Stimulated activated CD4-positive, alpha-beta T cell treated with anti-CD3 and anti-CD28 coated beads, TNF-alpha, amount 100 ng/mL, for 1 hour (primary cell): ENCODE measurements at places on chromosomes 2 and 18.

GRCh38 chr18:61901323-61901986, 8.6 kb upstream of the RNF152 start:
- DNase-seq: no peak

GRCh38 chr18:26405190-26405801, 143.1 kb downstream of the KCTD1 start:
- no peak for DNase-seq

- no peak for DNase-seq
Observed at GRCh38 chr2:203797276-203797675, 70.3 kb upstream of the CTLA4 start.

- DNase-seq: no peak
Observed at GRCh38 chr18:3074087-3074486, 61.1 kb upstream of the LPIN2 start.

DNA sequence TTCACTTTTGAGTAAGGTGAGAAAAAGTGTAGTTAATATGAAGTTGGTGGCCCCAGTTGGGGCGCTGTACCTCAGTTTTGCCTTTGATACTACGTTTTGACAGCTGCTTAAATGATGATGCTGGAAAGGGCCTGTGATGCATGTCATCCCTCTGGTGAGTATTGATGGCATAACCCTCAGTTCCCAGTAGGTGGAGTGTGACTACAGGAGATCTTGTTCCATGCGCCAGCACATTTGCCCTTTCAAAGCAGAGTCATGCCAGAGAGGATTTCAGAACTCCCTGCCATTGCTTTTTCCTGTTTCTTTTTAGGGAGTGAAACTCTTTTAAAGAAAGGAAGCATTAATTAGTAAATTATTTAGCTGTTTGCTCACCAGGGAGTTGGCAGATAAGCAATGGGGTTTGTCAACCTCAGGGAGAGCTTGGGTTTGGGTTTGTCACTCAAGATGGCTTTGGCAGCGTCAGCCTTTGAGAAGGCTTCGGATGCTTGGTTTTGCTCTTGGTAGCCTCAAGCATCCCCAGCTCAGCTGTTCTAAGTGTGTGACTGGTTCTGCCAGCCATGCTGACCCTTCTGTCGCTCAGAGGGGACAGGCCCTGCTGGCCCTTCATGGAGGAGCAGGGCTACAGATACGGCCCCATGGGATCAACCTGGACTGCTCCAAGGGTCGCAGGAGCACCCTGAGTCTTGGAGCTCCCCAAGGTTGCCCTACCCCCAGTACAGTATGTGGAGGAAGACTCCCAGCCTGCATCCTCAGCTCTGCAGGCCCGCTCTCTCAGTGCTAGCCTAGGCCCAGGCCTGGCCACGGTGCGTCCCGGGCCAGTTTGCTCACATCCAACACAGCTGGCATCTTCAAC, 29.1 kb downstream of the ARMC9 start:
- DNase-seq: no peak

GRCh38 chr2:52877703-52878102, 889.9 kb upstream of the CHAC2 start:
- no peak for DNase-seq

GRCh38 chr18:48002933-48003365, 72.5 kb upstream of the SMAD2 start:
- DNase-seq: no peak

DNA sequence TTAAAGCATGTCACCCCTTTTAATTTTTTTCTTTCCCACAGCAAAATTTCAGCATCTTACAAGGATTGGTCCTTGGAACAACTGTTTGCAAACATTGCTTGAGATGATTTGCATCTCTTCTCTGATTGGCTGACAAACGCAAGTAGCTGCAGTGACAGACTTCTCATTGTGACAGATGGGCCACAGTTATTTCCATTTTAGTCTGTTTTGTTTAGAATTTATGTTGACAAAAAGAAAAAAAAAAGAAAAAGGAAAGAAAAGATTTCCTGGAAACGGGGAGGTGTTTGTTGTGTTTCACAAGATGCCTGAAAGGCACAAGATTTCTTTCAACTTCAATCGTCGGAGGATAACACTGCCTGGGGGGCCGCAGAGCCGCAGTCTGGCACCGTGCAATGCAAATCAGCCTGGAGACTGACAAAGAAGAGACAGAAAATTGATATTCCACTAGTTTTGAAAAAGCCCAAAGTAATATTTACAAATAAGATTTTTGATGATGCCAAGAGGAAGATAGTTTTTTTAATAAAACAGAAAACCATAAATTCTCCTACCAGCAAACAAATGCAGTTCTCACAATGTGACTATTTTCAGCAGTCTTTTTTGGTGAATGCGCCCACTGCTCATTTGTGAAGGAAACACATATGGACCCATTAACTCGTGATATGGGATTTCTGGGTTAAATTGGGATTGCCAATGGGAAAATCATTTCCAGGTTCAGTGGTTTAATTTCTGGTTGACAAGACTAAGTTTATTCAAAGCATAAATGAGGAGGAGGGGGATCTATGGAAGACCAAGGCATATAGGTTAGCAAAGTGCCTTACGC, 296.2 kb upstream of the SMIM21 start:
- no peak for DNase-seq

DNA sequence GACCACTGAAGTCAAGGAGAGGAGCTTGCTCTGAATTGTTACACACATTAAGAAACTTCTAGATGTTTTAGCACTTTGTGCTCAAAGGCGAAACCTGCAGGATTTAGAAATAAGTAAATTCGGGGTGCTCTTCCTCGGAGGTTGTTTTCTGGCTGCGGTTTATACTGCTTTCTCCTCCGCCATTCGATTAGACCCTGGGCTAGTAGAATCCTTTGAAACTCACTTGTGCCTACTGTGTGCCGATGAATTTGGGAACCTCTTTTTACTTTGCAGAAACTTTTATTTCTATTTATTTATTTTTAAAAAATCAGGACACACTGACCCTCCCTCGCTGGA, 3.5 kb downstream of the MEIS1 start:
- no peak for DNase-seq

- peak; percentile 16 for DNase-seq
Observed at GRCh38 chr2:147182260-147182659, 662.6 kb upstream of the ACVR2A start.

DNA sequence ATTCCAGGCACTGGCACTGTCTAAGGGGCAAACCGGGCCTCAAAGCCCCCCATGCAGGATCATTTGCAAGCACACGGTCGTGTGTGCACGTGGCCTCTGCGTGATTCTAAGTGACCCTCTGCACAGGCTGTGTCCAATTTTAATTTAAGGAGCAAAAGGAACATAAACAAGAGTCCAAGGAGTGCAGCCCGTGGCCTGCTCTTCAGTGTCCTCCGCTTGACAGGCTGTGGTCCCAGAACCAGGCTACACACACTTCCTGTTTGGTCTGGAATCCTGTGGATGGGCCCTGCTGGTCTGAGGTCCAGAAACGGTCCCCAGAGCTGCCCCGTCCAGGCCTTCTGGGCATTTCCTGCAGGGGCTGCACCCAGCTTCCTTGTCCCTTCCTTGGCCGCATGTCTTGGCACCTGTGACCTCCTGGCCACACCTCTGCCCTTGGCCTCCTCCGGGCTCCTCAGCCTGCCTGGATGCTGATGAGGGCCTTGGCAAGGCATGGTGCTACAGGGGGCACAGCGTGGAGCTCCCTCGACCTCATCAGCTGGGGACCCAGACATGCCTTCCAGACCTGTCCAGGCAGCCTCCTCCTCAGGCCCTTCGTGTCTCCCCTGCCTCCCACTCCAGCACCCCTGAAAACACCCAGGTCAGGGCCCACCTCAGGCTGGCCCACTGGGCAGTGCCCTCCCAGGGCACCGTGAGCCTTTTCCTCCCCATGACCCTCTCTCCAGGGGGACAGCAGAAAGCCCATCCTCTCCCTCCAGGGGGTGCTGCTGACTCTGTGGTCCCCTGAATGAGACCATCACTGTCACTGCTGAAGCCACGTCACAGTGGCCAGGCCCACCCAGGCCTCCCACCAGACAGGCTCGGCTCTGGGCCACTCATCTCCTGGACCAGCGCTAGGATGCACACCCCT, 136.4 kb upstream of the GPC1 start:
- no peak for DNase-seq

GRCh38 chr18:11027862-11028261, 121.5 kb downstream of the PIEZO2 start:
- no peak for DNase-seq

DNA sequence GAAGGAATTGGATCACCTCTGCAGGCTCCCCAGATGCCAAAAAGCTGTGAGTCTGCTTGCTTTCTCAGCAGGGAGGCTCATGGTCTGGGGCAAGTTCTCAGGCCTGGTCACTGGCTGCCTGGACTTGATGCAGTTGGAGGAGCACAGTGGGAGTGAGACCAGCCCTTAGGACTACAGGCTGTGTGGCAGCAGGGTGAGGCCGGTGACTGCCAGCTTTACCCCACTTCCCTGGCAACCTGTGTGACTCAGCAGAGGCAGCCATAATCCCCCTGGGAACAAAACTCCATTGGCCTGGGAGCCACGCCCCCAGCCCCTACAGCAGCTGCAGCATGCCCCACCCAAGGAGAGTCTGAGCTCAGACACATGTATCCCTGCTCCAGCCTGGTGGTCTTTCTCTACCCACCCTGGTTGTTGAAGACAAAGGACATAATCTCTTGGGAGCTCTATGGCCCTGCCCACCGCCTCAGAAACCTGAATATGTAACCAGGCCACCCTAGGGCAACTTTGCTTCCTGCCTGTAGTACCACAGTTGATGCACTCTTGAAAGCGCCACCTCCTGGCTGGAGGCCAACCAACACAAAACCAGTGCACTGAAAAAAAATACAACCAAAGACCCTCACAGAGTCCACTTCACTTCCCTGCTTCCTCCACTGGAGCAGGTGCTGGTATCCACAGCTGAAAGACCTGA, 106.8 kb upstream of the SPATS2L start:
- DNase-seq: no peak

- no peak for DNase-seq
Observed at GRCh38 chr2:203582468-203582867, 47.4 kb upstream of the RAPH1 start.

DNA sequence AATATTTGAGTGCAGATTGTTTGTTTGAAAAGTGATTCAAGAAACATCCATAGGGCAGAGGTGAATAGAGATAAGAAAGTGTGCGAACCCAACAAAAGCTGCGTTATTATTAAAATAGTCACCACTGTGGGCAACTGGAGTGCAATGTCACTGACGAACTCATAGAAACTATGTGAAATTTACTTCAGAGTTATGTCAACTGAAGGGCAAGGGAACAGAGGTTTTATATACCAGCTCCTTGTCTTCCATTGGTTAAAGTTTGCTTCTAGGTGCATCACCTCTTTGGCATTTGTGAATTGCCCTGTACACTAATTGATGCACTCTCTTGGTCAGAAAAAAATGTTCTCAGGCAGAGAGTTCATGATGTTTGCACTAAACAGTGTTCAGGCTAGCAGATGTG, 110.5 kb upstream of the NYAP2 start:
- DNase-seq: no peak

GRCh38 chr18:9068346-9068745, 34.2 kb upstream of the NDUFV2 start:
- no peak for DNase-seq

DNA sequence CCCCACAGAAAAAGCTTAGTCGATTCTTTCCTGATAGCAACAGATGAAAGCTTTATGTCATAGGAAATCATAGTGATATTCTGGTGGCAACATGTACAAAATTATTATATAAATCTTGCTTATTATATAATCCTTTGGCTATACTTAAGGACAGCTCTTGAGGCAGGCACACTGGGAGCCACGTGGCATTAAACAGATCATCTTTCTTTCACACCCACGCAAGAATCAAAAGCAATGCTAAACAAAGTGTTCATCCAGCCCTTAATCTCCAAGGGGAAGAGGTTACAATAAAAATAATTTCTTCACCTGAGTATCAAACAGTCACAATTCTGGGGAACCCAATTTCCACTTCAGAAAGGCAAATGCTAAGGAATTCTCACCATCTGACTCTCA, 57.8 kb downstream of the CYB5A start:
- no peak for DNase-seq

GRCh38 chr2:30270166-30270565, 38.8 kb downstream of the LBH start:
- DNase-seq: no peak

GRCh38 chr2:86201671-86202335, 2.5 kb downstream of the MRPL35 start:
- DNase-seq: no peak

DNA sequence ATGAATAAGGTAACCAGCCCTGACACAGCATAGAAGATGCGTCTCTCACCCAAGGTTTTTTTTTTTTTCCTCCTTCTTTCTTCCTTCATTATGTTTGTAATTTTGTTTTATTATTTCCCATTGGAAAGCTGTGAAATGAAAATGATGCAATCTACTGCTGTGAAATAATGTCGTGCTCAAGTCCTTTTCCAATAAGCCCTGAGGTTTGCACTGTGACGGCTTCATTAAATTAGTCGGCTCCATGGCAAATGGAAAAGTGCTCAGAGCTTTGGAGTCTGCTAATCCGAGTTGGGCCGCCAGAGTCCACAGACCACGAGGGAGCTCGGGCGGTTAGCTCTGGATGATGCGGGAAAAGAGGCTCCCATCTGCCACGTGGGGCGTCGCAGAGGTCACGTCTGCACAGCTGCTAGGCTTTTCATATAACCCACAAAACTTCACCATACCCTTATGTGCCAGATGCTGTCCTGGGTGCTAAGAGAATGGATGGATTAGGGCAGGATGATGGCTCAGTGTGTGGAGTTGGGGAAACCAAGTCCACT, 92.3 kb upstream of the CAPN13 start:
- no peak for DNase-seq

GRCh38 chr2:180461761-180462160, 454.7 kb upstream of the CWC22 start:
- DNase-seq: no peak

DNA sequence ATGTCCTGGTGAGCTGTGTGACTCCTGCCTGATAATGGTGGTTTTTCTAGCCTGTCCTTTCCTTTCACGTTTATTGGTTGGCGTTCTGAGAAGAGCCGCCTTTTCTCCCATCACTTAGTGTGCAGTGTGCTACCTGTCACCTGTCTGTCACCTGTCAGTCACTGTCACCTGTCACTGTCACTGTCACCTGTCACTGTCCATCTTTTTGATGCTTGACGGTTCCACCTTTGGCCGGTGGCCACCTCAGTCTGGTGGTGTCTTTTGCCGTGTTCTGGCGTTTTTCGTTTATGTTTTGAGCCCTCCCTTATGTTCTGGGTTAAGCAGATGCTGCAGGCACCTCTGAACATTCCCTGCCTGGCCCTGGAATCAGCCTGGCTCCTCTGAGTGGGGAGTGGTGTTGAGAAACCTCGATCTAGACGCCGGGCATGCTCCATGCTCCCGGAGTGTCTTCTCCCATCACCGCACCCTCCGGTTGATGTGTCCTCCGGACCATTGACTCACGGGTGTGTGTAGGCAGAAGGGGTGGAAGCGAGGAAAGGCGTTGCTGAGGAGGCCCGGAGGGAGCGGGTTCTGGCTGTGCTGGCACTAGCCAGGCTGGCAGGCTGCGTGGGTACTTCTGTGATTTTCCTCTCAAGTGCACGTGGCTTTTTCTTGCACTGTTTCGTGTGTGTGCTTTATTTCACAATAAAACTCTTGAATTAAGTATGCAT, 20.7 kb downstream of the DTYMK start:
- DNase-seq: no peak

GRCh38 chr2:127373362-127374083, 14.3 kb downstream of the MAP3K2 start:
- no peak for DNase-seq
